ENCODE measurements at places on chromosomes 13 and 19. TPM values are rescaled to one million over a fixed set of nuclear protein-coding genes. Genes with fewer than 3 reads are reported as not detected.
A peak's percentile ranks its signal among the peaks of the same experiment; 100 is the strongest.

- ATAC-seq = no peak
Measured at GRCh38 chr19:12783291-12783848, 7.9 kb upstream of the JUNB start.

DNA sequence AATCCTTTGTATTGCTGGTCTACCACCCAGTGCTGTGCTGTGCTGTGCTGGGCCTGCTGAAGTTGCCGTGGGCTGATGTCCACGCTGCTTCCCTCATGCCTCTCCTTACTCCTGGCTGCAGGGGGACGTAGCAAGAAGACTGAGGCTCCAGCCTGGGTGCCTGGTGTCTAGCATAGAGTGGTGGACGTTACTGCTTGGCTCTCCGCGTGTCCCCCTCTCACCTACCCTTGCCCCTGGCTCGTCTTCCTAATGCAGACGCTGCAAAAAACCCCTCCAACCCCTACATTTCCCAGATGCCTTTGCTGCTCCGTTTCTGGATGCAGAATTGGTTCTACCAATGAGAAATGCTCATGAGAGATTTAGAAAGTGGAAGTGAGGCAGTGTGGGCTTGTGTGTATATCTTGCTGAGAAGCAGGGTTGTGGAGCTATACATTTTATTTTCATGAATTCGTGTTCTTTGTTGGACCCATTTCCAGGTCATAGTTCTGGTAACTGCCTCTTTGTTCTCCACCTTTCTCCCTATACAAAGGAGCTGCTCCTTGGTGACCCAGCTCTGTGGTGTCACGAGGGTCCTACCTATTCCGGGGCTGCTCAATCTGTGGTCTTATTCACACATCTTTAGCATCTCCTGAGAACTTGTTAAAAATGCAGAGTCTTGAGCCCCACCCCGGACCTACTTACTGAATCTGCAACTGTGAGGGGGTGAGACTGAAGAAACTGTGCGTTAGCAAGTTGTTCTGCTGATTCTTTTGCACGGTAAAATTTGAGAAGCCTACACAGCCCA is 7.9 kb upstream of the DENND1C start:
- ATAC-seq = no peak

- no peak for ATAC-seq
Measured at GRCh38 chr13:19117913-19118739, 63.5 kb downstream of the TUBA3C start.

GRCh38 chr13:95480131-95480545 is 72.4 kb upstream of the CLDN10 start:
- ATAC-seq = no peak

DNA sequence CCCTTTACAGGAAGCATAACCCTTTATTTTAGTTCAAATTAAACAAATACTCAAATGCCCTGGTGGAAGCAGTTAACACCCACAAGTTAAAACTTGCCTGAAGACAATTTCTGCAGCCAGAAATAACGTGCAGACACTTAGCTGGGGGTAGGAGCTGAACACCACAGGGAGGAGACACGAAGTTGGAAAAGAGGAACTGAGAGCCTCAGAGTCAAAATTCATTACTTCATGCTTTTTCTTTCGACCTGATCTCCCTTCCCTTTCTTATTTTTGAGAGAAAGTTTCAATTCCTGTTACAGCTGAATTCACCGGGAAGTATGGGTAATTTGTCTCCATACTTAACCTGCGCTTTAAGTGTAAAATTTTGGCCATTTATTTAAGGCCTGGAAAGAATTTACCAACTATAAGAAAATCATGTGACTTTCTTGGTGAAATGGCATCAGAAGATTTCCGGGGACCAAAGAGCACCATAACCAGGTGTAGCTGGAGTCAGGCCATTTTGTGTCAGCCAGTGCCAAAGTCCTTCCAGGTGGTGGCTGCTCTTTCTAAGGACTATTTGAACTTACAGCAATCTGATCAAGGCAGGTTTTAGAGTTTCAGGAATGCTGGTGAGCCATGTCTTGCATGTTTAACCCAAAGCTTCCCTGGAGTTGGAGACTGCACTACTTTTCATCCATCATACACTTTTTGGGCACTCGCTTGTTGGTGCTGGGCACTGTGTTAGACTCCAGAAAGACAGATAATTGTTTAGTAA is 46.5 kb upstream of the RCBTB2 start:
- no peak for ATAC-seq

PRR19 gene
- total RNA-seq = 3.9 TPM

IL17D gene
- total RNA-seq = 9.9 TPM

- no peak for ATAC-seq
Measured at GRCh38 chr13:110250258-110250891, 56.6 kb downstream of the COL4A1 start.

DNA sequence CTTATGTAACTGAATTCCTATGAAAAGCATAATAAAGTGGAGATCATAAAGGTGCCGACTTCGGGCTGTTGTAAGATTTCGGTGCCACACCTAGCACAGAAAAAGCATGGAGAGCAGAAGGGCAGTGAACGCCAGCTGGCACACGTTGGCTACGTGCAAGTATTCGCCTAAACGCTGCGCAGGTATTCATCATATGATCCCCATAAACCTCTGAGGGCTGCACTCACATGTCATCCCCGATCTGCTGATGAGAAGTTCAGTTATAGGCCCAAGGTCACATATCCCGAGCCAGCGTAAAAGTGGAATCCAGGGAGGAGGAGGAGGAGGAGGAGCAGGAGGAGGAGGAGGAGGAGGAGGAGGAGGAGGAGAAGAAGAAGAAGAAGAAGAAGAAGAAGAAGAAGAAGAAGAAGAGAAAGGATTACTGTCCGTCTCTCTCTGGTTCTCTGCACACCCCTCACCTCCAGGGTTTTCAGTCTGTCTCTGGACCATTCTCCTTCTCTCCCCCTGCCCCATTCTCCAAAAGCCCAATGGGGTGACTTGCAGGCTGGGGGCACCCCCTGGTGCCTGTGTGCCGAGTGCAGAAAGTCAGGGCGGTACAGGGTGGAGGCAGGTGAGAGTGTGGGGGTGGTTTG is 18.6 kb upstream of the CYP2S1 start:
- ATAC-seq = no peak

- peak; percentile 92 for ATAC-seq
Measured at GRCh38 chr19:7670150-7670783, 1.4 kb downstream of the RETN start.
